ENCODE measurements at places on chromosomes 5 and 9.

DNA sequence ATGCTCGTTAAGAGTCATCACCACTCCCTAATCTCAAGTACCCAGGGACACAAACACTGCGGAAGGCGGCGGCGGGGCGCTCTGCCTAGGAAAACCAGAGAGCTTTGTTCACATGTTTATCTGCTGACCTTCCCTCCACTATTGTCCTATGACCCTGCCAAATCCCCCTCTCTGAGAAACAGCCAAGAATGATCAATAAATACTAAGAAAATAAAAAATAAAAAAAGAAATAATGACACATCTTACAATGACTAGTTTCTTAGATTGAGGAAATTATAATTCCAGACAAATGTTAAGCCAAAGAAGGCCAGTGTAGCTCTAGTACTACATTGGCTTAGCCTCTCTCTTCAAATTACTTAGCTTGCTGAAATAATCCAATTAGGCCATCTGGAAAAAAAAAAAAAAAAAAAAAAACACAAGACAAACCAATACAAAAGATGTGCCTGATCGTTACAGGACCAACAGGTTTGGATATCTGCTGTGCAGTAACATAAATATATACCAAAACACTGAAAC lies 58.0 kb downstream of the ANXA2R start:
- DNase-seq = no peak

DNA sequence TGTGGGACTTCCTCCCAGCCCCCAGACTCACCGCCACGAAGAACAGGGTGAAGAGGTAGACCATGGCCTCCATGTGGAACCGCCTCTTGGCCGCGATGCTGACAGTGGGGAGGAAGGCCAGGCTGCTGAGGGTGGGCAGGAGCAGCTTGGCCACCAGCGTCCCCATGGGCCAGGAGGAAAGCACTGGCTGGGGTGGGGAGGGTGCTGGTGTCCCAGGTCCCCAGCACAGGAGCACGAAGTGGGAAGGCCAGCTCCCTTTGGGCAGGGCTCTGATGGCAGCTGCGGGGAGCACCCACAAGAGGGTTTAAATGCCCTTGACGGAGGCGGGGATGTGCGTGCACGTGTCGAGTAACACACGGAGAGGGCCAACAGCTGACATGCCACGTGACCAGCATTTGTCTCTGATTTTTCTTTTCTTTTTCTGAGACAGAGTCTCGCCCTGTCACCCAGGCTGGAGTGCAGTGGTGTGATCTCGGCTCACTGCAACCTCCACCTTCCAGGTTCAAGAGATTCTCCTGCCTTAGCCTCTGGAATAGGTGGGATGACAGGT lies at the start of gene MYMK:
TSS of gene MYMK (minus strand) at position 281 of the 550 bp plus-strand sequence. CDS start at position 166, 115 bp downstream.
- no peak for DNase-seq

DNA sequence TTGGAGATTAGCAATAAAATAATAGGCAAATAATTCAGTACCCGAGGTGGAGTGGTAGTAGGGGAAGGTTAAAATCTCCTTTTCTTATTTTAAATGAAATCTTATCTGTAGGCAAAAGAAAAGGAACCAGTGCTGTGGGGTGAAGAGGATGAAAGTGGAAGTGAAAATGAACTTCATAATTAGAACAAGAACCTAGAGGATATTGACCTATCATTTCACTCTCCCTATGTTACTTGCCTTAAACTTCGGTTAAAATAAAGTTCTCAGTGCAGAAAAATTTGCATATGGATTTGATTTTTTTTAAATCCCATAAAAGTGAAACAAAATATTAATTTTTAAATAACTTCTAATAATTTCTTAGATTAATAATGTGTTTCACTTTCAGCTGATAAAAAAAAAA lies 1094.9 kb upstream of the C9orf72 start:
- no peak for DNase-seq

DNA sequence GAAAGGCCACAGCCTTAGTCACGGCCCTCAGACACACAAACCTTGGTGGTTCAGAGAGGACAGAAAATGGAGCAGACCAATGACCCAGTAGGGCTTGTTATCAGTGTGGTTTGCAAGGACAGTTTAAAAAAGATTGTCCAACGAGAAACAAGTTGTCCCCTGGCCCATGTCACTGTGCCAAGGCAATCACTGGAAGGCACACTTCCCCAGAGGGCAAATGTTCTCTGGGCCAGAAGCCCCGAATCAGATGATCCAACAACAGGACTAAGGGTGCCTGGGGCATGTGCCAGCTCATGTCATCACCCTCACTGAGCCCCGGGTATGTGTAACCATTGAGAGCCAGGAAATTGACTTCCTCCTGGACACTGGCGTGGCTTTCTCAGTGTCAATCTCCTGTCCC lies 950.1 kb upstream of the CTNND2 start:
- DNase-seq = no peak

DNA sequence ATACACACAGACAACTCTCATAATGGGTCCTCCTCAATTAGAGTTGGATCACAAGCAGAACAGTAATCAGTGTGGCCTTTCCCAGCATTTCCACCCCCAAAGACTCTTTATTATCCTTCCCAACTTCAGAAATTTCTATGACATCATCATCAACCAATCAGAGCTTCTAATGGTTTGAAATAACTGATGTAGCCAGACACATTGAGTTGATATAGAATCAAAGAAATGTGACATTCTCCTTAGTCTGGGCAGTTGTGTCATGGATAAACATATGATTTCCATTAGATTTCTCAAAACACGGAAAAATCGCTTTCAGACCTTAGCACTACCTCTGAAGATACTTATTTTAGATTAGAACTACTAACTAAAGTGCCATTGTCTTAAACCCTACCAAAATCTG lies 75.7 kb upstream of the NFIB start:
- DNase-seq = no peak

Data from urothelium cell line (cell line).